ENCODE measurements at places on chromosomes 1 and 21. TPM values are rescaled to one million over a fixed set of nuclear protein-coding genes. Genes with fewer than 3 reads are reported as not detected.

GRCh38 chr1:205521686-205522085 lies 17.2 kb downstream of the CDK18 start:
- DNase-seq = no peak

GRCh38 chr1:27292106-27292505 lies 29.9 kb upstream of the TMEM222 start:
- DNase-seq = no peak

DNA sequence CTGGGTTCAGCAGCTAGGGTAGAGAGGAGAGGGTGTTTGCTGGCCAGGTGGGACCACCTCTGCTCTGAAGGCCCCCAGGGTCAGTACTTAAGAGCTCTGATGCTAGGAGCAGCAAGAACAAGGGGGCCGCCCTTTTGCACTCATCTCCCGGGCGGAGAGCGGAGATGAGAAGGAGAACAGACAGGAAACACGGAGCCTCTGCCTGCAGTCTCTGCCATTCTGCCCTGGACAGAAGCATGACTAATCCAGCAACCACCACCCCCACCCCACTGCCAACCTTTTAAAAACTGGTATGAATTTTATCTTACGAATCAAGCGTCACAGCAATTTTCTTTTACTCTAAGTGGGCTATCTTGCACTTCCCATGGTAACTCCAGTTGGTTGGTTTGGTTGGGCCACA lies 34.5 kb downstream of the PARP1 start:
- DNase-seq = peak; percentile 51

GRCh38 chr1:206902702-206903101 lies 5.5 kb downstream of the IL24 start:
- DNase-seq = no peak

Gene IVL
- not detected for total RNA-seq

DNA sequence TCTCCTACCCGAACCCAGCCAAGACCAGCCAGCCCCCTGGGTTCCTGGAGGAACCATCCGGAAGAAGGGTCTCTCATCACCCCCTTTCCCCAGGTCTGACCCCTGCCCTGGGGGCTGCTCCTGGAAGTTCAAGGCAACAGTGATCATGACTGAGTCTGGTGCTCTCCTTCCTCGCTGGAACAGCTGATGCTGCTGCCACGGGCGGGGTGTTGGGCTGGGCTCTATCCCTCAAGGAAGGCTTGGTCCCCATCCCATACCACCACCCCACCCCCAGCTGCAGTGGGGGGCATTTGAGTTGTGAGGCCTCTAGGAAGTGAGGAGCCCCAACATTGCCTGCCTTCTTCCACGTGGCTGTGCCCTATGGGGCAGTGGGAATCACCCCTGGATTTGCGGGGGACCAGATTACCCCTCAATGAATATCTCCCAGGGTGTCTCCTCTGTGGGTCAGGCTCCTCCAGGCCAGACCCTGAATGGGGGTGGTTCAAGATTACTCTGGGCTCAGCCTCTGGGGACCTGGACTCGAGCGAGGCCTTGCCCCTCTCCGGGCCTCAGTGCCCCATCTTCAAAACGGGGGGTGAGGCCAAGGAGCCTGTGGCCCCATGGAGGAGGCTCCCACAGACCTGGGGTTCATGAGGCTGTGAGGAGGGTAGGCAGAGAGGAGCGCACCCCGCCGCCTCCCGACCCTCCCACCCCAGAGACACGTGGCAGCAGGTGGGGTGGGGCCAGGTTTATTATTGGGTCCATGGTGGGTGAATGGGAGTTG lies 2.8 kb downstream of the MASP2 start:
- no peak for DNase-seq

Gene SPRR2E
- not detected for total RNA-seq

DNA sequence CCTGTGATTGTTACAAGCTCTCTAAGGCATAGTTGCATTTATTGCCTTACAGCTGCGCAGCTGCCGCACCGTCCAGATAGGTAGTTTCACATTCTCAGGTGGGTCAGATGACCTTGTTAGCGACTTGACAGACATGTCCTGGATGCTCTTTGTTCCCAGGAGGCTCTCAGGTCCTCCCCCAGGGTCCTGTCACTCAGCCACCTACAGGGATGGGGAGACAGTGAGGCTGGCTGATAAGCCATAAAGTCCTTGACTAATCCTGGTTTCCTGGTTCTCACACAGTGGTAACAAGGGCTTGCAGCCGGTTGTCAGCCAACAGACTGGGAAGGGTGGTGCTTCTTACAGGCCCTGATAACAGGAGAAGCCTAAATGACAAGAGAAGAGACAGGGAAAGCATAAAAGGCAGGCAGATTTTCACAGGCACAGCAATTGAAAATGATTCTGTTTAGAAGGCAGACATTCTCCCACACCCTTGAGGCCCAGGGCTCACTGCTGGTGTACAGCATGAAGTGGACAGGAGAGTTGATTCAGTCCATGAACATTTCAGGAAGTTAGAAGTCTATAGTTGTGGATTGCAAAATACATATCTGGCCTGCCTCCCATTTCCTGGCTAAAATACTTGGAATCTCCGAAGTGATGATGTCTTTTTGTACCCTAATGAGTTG lies 2.9 kb downstream of the ARF1 start:
- peak; percentile 62 for DNase-seq

Gene SPATA6
- total RNA-seq = 0.55 TPM

Gene DNM3
- 0.90 TPM for total RNA-seq

DNA sequence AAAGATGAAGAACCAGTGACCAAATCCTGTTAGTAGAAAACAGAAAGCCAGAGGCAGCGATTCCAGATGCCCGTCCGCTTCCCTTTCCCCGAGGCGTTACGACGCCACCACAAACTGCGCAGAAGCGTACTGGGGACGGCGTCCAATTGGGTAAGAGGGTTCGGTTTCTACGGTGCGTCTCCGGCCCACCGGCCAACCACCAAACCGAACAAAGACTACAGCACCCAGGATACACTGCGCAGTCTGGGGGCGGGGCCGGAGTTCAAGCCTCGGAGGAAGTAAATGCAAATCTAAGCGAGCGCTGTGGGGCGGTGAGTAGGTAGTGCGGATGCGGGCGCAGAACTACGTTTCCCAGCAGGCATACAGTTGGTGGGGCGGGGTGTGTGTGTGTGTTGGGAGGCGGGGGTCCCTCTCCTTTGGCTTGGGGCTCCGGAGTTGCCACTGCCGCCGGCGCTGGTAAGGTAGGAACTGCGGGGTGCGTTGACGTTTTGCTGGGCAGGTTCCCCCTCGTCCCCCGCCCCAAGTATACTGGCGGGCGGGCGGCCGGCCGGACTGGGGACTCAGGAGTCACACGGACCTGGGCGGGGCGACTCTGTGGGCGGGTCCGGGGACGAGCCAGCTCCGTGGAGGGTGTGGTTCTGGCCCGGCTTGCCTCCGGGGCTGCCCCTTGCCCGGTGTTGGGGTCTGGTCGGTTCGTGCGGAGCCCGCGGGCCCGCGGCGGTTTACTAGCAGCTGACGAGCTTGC lies at the start of the genes SWT1 and TRMT1L:
TSS of gene SWT1 (plus strand) at position 314 of the 745 bp plus-strand sequence. CDS start 3,675 bp downstream, outside the sequence.
TSS of gene TRMT1L (minus strand) at position 100 of the 745 bp plus-strand sequence. CDS start 241 bp downstream, outside the sequence.
- peak; percentile 99 for DNase-seq

Gene F13B
- not detected for total RNA-seq

Gene S100A4
- total RNA-seq = 3,194 TPM

DNA sequence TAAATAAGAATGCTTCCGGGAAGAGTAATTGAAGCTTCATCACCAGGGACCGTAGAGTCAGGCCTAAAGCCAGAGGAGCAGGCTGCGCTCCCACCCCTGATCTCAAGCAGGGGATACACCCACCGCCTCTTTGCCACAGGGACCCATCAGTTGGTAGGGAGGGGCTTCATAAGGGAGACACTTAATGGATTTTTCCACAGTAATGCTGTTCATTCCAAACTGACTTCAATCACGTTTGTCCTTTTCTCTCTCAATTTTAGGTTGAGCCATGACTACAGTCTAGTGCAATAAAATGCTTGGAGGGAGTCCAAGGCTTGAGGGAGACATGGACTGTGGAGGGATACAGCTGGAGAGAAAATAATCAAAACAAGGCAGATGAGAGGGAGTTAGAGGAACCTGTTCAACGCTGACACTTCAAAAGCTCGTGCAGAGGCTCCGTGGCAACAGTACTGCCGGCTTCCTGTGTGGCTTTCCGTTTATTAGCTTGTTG lies 111.5 kb downstream of the SEC16B start:
- DNase-seq = no peak

DNA sequence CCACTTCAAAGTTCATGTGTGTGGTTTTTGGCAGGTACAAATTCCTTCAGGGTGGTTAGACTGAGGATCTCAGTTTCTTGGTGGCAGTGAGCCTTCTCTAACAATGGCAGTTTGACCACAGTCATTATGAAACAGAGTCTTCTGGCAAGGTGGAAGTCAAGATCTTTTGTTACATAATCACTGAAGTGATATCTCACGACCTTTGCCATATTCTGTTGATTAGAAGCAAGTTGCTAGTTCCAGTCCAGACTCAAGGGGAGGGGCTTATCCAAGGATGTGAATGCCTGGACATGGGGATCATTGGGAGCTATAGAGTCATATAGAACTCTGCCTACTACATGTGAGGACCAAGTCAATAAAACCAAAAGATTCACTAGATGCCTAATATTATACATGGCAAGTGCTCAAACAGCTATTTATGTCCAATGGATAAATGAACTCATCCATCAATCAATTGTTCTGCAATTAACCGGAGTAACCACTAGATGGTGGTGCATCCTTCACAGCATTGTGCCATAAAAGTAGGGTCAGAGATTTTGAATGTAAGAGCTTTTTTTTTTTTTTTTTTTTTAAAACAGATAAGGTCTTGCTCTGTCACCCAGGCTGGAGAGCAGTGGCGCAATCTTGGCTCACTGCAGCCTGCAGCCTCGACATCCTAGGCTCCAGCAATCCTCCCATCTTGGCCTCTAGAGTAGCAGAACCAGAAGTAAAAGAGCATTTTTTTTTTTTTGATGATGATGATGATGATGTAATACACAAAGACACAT lies 131.9 kb downstream of the CRB1 start:
- peak; percentile 53 for DNase-seq

DNA sequence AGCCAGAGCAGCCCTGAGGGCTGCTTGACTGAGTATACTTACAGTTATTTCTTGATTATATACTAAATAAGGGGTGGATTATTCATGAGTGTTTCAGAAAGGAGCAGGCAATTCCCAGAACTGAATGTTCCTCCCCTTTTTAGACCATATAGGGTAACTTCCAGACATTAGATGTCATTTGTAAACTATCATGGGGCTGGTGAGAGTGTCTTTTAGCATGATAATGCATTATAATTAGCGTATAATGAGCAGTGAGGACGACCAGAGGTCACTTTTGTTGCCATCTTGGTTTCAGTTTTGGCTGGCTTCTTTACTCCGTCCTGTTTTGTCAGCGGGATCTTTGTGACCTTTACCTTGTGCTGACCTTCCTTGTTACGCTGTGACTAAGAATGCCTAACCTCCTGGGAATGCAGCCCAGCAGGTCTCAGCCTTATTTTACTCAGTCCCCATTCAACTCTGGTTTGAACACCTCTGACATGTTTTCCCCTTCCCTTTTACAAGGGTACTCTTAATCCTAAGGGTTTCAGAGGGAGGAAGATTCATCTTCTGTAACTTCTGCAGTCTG lies 16.2 kb downstream of the KCTD3 start:
- DNase-seq = no peak

Gene GPR25
- not detected for total RNA-seq

DNA sequence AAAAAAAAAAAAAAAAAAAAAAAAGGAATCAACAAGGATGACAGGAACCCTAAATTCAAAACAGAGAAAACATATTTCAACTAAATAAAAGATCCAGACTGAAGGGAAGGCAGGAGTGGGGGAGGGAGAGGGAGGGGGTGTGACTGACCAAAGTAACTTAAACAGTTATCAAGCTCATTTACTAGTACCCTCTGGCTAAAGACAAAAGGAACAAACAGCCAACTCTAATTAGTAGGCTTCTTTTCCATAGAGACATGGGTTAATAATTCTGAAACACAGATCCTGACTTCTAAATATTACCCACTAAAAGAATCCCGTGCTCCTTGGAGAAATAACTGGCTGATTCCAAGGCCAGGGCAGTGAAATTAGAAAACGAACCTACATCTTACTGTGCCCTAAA lies 23.8 kb downstream of the USP48 start:
- no peak for DNase-seq

DNA sequence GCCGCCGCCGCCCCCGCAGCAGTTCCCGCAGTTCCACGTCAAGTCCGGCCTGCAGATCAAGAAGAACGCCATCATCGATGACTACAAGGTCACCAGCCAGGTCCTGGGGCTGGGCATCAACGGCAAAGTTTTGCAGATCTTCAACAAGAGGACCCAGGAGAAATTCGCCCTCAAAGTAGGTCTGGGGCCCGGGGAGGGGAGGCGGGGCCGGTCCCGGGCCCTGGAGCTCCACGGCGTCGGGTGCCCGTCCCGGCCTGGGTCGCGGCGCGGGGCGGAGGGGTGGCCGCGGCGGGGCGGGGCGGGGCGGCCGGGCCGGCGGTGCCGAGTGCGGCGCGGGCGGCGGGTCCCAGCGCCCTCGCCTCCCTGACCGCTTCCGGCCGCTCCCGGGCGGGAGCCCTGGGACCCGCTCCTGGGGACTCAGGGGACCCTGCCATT lies 646 bp downstream of the MAPKAPK2 start:
- DNase-seq = no peak

GRCh38 chr1:184629266-184629665 lies 125.4 kb downstream of the EDEM3 start:
- DNase-seq = no peak

- DNase-seq = no peak
Measured at GRCh38 chr1:96995351-96995750, 273.8 kb downstream of the PTBP2 start.

GRCh38 chr21:37350472-37350871 lies 16.1 kb upstream of the DYRK1A start:
- no peak for DNase-seq

GRCh38 chr1:46544561-46545240 lies 6.7 kb downstream of the KNCN start:
- DNase-seq = no peak

DNA sequence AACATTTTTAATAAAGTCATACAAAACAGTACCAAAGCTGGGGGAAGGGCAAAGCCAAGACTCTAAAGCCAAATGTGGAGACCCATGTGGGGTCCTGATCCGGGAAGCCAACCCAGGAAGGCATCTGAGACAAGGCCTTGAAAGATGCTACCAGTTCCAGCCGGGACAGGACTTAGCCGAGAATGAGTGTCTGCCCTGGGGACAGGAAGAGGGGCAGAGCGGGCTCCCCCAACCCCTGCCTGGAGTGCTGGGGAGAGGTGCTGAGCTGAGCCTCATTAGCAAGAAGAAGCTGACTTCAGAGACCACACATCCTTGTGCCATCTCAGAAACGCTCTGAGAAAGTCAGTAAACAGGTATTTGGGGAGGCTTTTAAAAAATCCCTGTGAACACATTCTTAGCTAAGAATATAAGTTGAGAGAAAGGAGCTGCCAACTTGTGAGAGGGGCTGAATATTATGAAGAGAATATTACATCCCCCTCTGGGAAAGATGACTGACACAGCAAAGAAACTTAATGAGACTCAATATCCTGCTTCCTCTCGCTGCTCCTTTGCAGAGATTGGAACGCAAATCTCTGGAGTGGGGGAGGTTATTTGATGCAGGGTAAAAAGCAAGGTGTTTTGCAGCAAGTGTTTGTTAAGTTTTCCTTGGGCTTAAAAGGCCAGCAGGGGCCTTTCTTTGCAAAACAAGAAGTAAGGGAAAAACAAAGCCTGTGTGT lies 103.3 kb upstream of the KCND3 start:
- DNase-seq = no peak

Measured in A172 (cell line).